Osteocyte (in vitro differentiated cells): ENCODE measurements at places on chromosomes 12 and 14.

DNA sequence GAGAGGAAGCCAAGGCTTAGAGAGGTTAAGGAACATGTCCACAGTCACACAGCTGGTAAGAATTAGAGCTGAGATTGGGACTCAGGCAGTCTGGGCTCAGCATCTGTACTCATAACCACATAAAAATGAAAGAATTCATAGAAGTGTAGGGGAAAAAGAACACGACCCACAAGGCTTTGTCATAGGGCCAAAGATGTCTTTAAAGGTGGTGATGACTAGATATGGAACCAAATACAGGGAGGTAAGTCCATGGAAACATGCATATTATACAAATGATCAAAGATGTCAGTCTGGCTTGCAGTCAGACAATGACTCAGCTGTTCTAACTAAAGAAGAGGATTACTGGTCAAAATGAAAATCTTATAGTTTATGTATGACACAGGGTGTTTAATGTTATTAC, 7.2 kb upstream of the SSPN start:
- H3K27me3 ChIP-seq, result no peaks in the 10 kb centered on the region
- peaks cover 11% of the 10 kb centered on the region for H3K4me1 ChIP-seq
- H3K27ac ChIP-seq, result no peak overlapping the region
- H3K4me3 ChIP-seq, result no peak overlapping the region

DNA sequence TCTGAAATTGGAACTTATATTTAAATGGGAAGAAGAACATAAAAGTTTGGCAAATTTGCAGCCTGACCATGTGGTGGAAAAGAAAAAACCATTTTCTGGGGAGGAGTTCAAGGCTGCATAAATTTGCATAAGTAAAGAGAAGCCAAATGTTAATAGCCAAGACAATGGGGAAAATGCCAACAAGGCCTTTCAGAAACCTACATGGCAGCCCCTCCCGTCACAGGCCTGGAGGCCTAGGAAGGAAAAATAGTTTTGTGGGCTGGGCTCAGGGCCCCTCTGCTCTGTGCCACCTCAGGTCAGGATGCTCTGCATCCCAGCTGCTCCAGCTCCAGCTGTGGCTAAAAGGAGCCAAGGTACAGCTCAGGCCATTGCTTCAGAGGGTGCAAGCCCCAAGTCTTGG, 67.6 kb upstream of the CCDC60 start:
- H3K4me3 ChIP-seq, result no peak overlapping the region
- no peak for DNase-seq
- no peaks in the 10 kb centered on the region for H3K27me3 ChIP-seq
- no peaks in the 10 kb centered on the region for H3K36me3 ChIP-seq
- no peaks in the 10 kb centered on the region for H3K4me1 ChIP-seq
- no peak overlapping the region for H3K27ac ChIP-seq

GRCh38 chr12:10068644-10069043, 30.1 kb downstream of the CLEC1A start:
- no peaks in the 10 kb centered on the region for H3K4me1 ChIP-seq
- H3K27ac ChIP-seq, result no peak overlapping the region
- H3K4me3 ChIP-seq, result no peak overlapping the region
- H3K36me3 ChIP-seq, result no peaks in the 10 kb centered on the region
- no peaks in the 10 kb centered on the region for H3K27me3 ChIP-seq

DNA sequence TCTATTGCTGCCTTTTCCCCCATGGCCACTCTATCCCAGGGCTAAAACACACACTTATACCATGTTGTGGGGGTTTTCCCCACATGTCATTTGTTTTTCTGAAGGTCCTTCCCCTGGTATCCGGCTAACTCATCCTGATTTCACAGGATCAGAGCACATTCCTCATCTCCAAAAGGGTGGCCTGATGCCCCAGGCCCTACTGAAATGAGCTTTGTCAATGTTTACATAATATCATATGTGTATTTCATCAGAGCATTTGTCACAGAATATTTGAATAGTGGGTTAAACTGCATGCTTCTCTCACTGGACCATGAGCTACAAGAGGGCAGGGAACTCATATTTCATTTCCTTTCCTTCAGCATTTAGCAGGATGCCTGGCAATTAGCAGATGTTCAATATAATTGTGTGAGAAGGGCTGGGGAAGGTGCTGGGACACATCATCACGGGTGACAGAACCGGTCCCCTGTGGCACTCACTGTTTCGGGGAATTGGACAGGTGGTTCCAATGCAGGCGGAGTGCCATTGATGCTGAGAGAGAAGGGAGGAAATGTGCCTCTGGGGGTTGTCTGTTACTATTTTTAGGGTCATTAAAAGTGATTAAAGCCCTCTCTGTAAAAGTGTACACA, 26.8 kb downstream of the EMP1 start:
- no peak for DNase-seq
- peaks cover 2% of the 10 kb centered on the region for H3K27me3 ChIP-seq
- H3K27ac ChIP-seq, result peak overlapping the region; percentile 88
- peaks cover 29% of the 10 kb centered on the region for H3K4me1 ChIP-seq
- H3K4me3 ChIP-seq, result no peak overlapping the region
- H3K36me3 ChIP-seq, result peaks cover 3% of the 10 kb centered on the region

- H3K27me3 ChIP-seq, result peaks cover 7% of the 10 kb centered on the region
- no peak overlapping the region for H3K4me3 ChIP-seq
- peak; percentile 38 for DNase-seq
- no peaks in the 10 kb centered on the region for H3K4me1 ChIP-seq
- H3K36me3 ChIP-seq, result no peaks in the 10 kb centered on the region
Observed at GRCh38 chr14:94354638-94355185, 31.6 kb upstream of the SERPINA6 start.
